ENCODE measurements at places on chromosomes 5 and 9. TPM values are rescaled to one million over a fixed set of nuclear protein-coding genes. Genes with fewer than 3 reads are reported as not detected.

Gene ZNF618
- total RNA-seq = 10.7 TPM

Gene WNT8A
- total RNA-seq = not detected

Gene CCL21
- total RNA-seq = not detected

Gene GAPVD1
- 66.1 TPM for total RNA-seq

Data from natural killer cell (primary cell).